COR-L47 (cell line): ENCODE measurements at places on chromosomes 7 and 10.

DNA sequence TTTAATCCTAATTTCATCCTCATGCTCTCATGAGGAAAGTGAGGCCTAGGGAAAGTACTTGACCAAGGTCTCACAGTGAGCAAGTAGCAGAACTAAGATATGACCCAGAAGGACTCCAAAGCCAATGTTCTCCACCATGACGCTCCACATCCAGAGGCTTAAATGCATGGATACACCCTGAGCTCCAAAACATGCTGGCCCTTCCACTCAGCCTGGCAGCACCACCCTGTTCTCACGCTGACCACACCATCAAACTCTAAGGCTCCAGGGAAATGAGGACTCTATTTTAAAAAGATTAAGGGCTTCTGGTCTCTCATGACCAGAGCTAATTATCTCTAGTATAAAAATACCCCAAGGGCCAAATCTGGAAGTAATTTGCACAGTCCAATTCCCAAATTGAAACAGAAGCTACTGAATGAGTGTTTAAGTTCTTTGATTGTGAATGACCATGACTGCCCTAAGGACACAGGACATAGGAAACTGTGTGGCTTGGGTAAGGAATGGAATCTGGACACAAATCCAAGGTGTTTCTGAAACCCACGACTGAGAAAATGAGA is 71.1 kb upstream of the ABLIM1 start:
- DNase-seq = no peak

GRCh38 chr10:103792547-103792946 is 62.8 kb downstream of the SH3PXD2A start:
- no peak for DNase-seq

GRCh38 chr7:90201500-90202195 is 9.9 kb upstream of the STEAP2 start:
- no peak for DNase-seq

DNA sequence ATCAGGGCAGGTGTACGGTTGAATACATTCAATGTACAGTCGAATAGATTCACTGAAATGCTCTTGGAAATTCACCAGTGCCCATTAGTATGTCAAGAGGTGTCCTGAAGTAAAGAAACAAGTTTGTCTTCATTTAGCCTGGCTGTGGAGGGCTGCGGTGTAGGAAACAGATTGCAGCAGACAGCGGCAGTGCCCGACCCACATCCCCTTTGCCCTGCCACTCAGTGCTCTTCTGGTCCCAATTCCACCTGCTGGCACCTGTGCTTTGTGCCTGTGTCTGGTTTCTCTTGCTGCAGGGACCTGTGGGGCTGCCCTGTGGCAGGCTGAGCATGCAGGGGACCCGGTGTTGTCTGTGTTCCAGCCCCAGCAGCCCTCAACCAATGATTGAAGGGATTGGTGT is 183.7 kb downstream of the RPS24 start:
- no peak for DNase-seq

GRCh38 chr7:15916681-15917380 is 230.3 kb upstream of the MEOX2 start:
- no peak for DNase-seq

- DNase-seq = no peak
These were observed 64.3 kb downstream of the CDK13 start for GRCh38 chr7:40014376-40014775.

- no peak for DNase-seq
These were observed 143.4 kb downstream of the TMEM168 start for GRCh38 chr7:112646783-112647182.

- peak; percentile 72 for DNase-seq
These were observed 10.9 kb downstream of the PWWP2B start for GRCh38 chr10:132407846-132408278.

DNA sequence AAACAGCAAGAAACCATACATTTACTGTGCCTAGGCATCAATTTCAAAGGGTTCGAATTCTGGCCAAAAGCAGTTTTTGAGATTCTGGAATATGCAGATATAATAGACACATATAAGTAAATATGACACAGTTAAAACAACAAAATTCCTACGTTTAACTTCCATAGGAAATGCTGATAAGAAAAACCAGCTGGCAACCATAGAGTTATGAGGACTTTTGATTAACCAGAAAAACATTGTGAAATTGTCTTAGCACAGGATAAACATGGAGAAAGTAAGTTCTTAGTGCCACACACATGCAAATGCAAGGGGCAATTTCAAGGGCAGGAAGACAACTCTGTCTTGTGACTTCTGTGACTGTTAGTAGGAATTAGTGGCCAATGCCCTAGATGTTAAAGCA is 702.1 kb downstream of the TNS3 start:
- DNase-seq = no peak

- no peak for DNase-seq
These were observed 24.1 kb upstream of the PNLIP start for GRCh38 chr10:116521424-116522290.

- no peak for DNase-seq
These were observed 9.3 kb downstream of the NOD1 start for GRCh38 chr7:30469303-30469702.

DNA sequence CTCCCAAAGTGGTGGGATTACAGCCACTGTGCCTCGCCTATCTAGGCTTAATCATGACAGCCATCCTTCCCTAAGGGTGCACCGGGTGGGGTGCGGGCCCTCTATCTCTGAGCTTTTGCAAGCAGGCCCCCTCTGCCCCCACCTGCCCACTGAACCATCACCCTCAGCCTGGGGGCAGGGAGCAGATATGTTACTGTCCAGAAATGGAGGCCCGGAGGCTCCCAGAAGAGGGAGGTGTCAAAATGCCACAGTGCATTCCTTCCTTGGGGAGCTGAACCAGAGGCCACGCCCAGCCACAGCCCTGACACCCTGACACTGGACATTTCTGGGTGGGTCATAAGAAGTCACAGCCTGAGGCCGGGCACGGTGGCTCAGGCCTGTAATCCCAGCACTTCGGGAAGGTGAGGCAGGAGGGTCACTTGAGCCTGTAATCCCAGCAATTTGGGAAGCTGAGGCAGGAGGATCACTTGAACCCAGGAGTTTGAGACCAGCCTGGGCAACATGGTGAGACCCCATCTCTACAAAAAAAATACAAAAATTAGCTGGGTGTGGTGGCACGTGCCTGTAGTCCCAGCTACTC is 129.8 kb upstream of the TNRC18 start:
- no peak for DNase-seq

DNA sequence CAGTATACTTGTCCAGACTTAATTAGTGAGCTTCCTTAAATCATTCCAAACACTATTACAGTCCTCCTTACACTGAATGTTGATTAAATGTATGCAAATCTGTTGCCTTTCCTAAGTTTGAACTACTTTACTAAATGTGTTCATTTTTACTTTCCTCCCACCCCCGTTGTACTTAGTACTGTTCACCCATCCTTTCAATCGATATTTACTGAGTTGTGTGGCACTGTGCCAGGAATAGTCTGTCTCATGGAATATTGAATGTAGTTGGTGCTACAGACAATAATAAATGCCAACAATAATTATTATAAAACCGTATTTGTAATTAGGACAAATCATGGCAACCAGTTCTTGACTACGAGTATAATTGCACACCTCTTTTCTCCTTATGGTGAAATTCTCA is 335.7 kb downstream of the GPR37 start:
- peak; percentile 68 for DNase-seq

- no peak for DNase-seq
These were observed 63.7 kb upstream of the CREB5 start for GRCh38 chr7:28348636-28349035.

DNA sequence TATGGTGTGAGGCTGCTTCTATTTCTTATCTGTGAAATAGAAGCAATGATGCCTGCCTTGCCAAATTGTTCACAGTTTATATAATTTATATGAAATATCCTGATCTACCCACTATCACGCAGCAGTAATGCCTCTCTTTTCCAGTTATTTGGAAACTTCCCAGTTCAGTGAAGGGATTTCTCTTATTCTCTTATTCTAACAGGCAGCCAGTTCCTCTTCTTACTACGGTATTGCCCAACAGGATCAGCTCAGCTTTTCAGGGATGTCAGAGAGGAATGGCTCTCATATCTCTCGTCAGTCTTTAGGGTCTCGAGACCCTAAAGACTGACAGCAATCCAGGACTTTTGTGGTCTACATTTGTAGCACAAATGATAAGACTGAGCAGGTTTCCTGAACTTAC is 215.6 kb downstream of the CREB5 start:
- no peak for DNase-seq

- DNase-seq = no peak
These were observed 30.2 kb downstream of the SLC39A12 start for GRCh38 chr10:17981766-17982380.

DNA sequence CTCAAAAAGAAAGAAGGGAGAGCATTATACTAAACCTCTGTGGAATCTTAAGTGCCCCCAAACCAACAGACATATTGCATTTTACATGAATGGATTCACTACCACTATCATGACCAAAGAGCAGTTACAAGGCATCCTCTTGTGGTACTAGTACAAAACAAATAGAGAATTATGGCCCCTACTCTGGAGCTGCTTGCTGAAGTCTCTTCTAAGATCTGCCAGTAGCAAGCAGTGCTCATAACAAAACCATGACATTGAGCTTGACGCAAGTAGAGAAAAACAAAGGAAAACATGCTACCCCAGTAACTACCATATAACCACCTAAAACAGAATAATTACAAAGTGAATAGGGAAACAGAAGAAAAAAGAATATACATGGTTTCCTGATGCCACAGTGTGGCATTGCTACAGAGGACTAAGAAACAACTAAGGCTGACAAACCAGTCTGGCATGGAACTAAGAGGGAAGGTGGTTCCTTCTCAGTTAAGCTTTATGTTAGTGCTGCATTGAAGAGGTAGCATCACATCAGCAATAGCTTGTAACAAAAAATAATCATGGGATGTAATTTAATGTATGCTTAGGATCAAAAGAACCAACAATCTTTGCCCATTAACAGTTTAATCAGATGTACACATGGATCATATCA is 150.2 kb upstream of the AGR3 start:
- no peak for DNase-seq

DNA sequence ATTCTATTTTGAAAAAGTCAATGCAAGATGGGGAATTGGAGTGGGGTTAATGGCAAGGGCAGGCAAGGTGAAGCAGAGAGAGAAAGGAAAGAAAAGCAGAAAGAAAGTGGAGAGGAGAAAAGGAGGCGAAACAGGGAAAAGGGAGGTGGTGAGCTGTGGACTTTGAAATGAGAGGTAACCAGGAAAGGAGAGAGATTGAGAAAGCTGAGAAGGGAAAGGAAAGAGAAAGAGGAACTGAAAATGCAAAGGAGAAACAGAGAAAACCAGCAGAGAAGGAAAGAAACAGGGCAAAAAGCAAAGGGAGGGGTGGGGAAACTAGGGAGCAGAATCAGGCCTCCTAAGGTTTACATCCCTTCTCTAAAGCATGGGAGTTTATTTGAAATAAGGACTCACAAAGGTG is 72.5 kb upstream of the TPK1 start:
- no peak for DNase-seq

- DNase-seq = no peak
These were observed 36.8 kb downstream of the PPIF start for GRCh38 chr10:79383974-79384606.

GRCh38 chr10:113965683-113966082 is 78.0 kb upstream of the ADRB1 start:
- DNase-seq = no peak

- DNase-seq = no peak
These were observed 12.7 kb downstream of the GSTO2 start for GRCh38 chr10:104281694-104282093.

DNA sequence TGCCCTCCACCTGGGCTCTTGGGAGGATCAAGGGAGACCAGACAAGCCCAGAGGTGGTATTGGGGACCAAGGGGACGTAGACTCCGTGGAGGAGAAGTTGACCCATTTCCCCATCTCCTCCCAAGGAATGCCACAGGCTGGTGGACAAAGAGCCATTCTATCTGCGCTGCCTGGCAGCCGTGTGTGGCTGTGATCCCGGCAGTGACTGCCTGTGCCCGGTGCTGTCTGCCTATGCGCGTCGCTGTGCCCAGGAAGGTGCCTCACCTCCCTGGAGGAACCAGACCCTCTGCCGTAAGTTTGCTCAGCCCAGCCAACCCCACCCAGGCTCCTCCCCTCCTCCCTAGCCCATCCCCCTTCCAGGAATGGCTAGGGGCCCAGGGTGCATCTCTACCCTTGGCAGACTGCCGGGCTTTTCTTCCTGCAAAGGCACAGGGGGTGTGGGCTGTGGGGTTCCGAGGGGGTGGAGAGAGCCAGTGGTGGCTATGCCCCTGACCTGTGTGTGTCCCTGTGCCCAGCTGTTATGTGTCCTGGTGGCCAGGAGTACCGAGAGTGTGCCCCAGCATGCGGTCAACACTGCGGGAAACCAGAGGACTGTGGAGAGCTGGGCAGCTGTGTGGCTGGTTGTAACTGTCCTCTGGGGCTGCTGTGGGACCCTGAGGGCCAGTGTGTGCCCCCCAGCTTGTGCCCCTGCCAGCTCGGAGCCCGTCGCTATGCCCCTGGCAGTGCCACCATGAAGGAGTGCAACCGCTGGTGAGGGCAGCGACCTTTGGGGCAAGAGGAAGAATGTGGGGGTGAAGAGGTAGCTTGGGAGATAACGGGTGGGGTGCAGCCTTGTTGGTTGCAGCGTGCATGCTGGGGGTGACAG is 10.2 kb upstream of the ZNF467 start:
- DNase-seq = no peak

DNA sequence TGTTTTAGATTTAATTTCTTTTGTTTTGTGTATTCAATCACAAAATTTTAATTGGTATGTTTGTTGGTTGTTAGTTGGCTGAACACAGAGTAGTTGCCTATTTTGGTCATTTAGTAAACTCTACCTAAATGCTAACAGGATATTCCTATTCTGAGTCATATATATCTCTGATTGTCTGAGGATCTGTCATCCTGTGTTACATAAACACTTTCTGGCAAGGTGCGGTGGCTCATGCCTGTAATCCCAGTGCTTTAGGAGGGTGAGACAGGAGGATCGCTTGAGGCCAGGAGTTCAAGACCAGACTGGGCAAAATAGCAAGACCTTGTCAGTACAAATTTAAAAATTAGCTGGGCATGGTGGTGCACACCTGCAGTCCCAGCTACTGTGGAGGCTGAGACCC is 178.6 kb downstream of the PLCE1 start:
- no peak for DNase-seq

DNA sequence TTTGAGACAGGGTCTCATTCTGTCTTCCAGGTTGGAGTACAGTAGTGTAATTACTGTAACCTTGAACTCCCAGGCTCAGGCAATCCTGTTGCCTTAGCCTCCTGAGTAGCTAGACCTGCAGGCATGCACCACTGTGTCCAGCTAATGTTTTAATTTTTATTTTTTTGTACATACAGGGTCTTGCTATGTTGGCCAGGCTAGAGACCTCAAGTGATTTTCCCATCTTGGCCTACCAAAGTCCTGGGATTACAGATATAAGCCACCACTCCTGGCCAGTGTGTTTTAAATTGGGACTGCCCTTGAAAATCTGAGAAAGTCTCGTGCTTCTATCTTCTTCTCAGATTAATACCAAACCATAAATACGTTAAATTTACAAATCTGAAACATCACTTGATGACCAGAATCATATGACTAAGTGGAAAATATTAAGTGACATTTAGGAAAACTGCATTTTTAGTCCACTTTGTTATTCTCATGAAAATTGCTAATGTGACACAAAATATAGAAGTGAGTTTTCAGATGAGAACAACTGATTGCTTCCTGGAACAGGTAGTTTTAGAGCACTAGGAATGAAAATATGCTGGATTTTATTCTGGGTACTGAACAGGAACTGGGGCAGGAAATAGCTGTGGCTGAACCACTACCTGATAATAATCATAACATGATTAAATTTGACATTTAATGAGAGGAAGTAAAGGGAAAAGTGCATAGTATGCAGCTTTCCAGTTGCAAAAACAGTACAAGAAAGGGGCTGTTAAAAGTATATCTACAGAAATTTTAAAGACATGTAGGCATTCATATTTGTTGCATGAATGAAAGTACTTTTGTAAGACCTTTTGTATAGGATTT is 4.2 kb downstream of the PHTF2 start:
- DNase-seq = no peak

- DNase-seq = no peak
These were observed 351.7 kb downstream of the TCERG1L start for GRCh38 chr10:130959752-130960195.
